ENCODE measurements at places on chromosomes 16 and 17.

DNA sequence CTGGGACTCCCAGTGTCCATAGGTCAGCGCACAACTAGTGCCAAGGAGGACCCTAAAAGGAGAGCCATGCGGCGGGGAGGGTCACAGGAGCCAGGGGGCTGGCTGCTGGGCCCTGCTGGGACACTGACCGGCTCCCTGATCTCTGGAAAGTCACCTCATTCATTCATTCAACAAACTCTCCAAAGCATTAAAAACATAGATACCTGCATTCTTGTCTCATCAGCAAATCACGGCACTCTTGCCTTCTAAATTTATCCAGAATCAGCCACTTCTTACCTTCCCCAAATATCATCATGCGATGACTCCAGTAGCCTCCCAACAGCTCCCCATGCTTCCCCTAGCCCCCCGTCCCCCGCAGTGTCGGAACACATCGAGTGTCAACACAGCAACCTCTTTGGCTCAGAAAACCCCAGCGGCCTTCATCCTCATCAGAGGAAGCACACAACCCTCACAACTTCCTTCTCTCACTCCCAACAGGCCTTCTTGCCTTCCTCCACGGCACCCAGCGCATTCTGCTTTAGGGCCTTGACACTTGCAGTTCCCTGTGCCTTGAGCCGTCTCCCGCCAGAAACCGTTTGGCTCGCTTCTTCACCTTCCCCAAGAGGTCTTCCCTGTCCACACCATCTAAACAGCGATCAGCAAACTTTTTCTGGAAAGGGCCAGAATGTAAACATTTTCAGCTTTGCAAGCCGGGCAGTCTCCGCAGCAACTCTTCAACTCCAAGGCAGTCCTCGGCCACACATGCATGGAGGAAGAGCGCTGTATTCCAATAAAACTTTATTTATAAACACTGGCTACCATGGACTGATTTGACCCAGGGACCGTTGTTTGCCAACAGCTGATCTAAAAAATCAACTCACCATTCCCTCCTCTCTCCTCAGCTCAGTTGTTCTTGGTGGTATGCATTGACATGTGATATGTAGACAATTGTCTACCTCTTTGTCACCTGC, 119.5 kb upstream of the TNRC6C start:
- DNase-seq, result no peak

DNA sequence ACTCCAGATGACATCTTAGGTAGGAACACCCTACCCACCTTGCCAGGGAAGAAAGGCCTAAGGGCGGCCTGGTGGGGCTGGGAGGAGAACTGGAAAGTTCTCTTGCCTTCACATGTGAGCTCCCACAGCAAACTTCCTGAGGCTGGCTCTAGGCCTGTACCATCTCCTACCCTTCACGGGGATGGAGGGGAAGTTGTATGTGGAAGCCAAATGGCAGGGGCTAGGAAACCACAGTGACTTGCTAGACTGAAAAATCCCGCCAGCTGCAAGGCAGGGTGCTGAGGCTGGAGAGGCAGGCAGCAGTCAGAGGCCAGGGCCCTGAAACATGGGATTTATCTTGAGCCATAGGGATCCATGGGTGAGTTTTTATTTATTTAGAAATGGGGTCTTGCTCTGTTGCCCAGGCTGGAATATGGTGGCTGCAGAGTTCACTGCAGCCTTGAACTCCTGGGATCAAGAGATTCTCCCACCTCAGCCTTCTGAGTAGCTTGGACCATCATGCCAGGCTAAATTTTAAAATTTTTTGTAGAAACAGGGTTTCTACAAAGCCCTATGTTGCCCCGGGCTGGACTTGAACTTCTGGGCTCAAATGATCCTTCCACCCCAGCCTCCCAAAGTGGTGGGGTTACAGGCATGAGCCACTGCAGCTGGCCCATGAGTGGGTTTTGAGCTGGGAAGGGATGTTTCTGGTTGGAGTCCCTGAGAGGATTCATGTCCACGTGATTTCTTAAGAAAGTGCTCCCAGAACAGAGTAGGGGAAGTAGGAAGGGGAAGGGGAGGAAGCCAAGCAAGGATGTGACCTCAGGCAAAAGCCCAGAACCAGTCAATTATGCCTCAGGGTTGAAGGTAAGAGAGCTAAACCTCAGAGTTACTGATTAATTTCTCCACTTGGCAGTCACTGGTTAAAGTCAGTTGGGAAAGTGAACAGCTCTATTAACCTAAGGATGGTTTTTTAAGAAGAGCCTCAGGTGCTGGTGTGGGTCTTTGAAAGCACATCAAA, 4.0 kb upstream of the KAT8 start:
- DNase-seq, result peak; percentile 18

- DNase-seq, result peak; percentile 98
Observed at GRCh38 chr16:27549746-27550581, at the start of the genes GTF3C1 and KATNIP. Gene GTF3C1 (minus strand): TSS chr16:27549913. CDS start chr16:27549890, 23 bp downstream. Gene KATNIP (plus strand): TSS chr16:27550144. CDS start chr16:27550171, 27 bp downstream.

- DNase-seq, result no peak
Observed at GRCh38 chr17:43143201-43143600, 18.0 kb upstream of the BRCA1 start.

DNA sequence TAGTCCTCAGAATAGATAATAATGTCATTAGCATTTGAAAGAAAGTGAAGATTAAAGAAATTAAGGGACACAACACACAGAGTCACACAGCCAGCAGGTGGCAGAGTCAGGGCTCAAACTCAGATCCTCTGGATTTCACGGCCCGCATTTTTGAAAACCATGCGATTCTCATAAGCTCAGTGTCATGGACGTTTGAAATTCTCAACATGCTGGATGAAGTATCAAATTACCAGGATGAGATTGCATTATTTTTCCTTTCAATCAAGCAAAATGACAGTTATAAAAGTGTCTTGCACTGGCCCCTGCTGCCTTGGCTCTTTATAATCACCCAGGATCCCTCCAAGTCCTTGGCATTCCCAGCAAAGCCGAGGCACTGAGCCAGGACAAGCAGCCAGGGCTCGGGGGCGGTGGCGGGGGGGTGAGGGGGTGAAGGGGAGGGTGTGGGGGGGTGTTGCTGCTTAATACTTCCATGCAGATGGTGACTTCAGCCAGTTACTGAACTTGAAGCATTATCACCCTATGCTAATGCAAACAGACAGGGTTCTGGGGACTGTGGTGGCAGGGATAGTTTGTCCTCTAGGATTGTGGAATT, 6.6 kb upstream of the BMERB1 start:
- DNase-seq, result peak; percentile 81

- DNase-seq, result no peak
Observed at GRCh38 chr16:7867831-7868230, 535.2 kb downstream of the RBFOX1 start.

GRCh38 chr17:16975277-16975651, 3.3 kb upstream of the TNFRSF13B start:
- no peak for DNase-seq
